ENCODE measurements at places on chromosomes 2 and 18. TPM values are rescaled to one million over a fixed set of nuclear protein-coding genes. Genes with fewer than 3 reads are reported as not detected.
A peak's percentile ranks its signal among the peaks of the same experiment; 100 is the strongest.

The HSBP1L1 gene
- total RNA-seq = 1.6 TPM

The ALPI gene
- not detected for total RNA-seq

GRCh38 chr18:63963615-63964256 lies 6.1 kb upstream of the SERPINB8 start:
- H3K4me3 ChIP-seq = no peak overlapping the region
- DNase-seq = peak; percentile 46
- no peaks in the 10 kb centered on the region for H3K36me3 ChIP-seq
- H3K4me1 ChIP-seq = no peaks in the 10 kb centered on the region
- H3K27me3 ChIP-seq = peaks cover 10% of the 10 kb centered on the region
- H3K27ac ChIP-seq = no peak overlapping the region

DNA sequence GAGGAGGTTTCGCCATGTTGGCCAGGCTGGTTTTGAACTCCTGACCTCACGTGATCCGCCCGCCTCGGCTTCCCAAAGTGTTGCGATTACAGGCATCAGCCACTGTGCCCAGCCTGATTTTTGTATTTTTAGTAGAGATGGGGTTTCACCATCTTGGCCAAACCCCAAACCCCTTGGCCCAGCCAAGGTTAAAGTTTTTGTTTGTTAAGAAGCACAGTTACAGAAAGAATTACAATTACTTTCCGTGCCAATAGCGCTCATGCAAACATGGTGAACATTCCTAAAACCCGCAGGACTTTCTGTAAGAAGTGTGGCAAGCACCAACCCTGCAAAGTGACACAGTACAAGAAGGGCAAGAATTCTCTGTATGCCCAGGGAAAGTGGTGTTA lies 26.1 kb downstream of the ITSN2 start:
- peaks cover 26% of the 10 kb centered on the region for H3K4me1 ChIP-seq
- H3K27me3 ChIP-seq = no peaks in the 10 kb centered on the region
- no peaks in the 10 kb centered on the region for H3K36me3 ChIP-seq
- no peak for DNase-seq
- H3K27ac ChIP-seq = 0 out of 2 replicates have a peak overlapping the region, but pooled peaks have one; percentile 61

All from WTC11 (cell line).